Coronary artery (tissue), 2 donors: ENCODE measurements at places on chromosomes 4 and X.

- no peak for DNase-seq
These were observed 320.2 kb upstream of the PRPS2 start for GRCh38 chrX:12471061-12471460.

DNA sequence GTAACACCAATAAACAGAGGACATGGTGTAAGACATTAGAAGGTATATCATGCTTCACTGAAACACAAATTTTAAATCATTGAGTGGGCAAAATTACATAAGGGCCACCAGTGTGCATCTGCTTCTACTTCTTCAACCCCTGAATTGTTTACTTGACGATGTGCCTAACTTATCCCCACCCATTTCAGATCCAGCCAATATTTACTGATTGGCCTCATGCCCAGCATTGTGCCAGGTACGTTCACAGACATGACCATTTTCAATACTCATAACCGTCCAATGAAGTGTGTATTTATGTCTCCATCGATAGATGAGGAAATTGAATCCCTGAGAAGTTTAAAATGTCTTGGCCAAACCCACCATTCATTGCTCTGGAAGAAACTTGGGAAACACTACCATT is 208.3 kb upstream of the MID1 start:
- DNase-seq = no peak

- DNase-seq = no peak
These were observed 1483.9 kb downstream of the ADGRL3 start for GRCh38 chr4:62683799-62684566.

- no peak for DNase-seq
These were observed 33.3 kb downstream of the HMGN5 start for GRCh38 chrX:81168391-81168790.

DNA sequence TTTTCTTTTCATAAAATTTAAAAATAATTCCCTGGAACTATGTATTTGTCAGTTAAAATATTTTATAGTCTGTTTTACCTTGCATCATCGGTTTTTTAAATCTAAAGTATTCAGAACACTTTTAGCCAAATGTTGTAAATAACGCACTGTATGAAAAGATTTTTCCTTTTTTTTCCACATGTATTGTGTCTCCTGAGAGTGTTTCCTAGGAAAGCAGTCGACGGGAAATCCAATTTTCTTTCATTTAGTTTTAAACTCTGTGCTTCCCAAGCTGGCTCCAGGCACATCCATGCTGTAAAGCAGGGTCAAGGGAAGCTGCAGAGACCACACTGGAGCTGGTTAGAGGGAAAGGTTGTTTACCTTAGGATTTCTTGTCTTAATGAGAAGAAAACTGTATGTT is 1724.3 kb upstream of the TENM3 start:
- DNase-seq = no peak

DNA sequence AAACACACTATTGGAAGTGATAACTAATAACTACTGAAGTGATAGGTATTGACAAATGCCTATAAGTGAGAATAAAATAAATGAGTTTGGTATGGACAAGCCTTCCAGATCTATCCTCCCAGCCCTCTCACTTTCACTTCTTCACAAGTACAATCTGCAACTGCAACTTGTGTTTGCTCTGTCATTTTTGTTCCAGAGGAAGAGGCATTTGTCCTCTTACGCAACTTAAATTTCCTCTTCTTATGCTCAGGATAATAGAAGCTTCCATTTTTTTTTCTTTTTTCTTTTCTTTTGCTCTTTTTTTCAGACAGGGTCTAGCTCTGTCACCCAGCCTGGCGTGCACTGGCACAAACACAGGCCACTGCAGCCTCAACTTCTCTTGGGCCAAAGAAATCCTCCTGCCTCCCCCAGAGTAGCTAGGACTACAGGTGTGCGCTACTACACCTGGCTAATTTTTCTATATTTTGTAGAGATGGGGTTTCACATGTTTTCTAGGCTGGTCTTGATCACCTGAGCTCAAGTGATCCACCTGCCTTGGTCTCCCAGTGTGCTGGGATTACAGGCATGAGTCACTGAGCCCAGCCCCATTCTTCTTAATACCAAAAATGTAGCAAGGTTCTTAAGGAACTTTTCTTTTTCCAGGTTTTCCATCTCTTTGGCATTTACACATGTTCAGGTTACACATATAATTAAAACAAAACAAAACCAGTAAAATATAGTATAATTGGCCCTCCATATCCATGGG is 73.1 kb downstream of the PDGFC start:
- DNase-seq = no peak

GRCh38 chrX:46547857-46548256 is 2.6 kb upstream of the ZNF674 start:
- DNase-seq = no peak
